ENCODE measurements at places on chromosomes 12 and 14.

GRCh38 chr12:13986031-13986430 is 4.6 kb upstream of the GRIN2B start:
- no peak for DNase-seq

- no peak for DNase-seq
Observed at GRCh38 chr12:954741-955140, 5.2 kb upstream of the RAD52 start.

DNA sequence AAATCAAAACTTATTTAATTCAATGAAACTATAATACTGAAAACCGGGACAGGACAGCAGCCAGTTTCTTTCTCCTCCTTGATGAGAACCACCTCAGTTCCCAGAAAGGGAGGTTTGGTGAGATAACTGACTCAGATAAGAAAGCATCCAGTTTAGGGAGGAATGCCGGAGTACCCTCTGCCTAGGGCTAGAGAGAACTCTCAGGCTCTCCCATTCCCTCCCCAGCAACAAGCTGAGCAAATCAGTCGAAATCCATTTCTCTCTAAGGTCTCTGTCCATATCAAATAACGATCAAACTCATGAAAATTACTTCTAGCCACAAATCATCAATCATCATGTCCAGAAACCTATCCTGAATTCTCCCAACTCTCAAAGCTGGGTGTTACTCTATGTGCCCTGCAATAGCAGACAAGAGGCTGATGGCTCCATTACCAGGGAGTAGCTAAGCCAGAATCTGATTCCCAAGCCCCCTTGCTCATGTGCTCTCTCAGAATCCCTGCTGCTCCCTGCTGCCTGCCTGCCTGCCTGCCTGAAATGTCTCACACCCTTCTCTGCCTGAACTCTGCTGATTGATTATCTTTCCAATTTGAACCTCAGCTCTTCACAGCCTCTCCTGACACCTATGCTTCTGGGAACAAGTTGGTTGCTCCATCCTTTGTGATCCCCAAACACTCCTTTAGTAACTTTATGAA is 49.4 kb downstream of the SLC25A47 start:
- DNase-seq, result no peak

- no peak for DNase-seq
Observed at GRCh38 chr12:32671930-32672780, 6.9 kb upstream of the DNM1L start.

DNA sequence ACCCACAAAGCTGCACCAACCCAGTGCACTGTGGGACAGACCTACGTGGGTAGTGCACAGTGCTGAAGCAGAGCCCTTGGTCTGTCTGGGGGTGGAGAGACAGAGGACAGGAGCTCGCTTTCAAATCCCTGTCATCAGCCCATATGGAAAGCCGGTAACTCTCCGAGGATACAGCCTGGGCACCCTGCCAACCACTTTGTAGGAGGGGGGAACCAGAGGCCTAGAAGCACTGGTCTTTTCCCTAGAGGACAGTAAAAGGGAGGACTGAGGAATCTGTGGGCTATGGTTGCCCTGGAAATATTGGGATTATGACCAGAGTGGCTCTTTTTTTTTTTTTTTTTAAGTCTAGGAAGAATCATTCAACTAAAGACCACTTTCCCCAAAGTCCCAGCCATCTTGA is 74.3 kb downstream of the MAP3K9 start:
- DNase-seq, result no peak

DNA sequence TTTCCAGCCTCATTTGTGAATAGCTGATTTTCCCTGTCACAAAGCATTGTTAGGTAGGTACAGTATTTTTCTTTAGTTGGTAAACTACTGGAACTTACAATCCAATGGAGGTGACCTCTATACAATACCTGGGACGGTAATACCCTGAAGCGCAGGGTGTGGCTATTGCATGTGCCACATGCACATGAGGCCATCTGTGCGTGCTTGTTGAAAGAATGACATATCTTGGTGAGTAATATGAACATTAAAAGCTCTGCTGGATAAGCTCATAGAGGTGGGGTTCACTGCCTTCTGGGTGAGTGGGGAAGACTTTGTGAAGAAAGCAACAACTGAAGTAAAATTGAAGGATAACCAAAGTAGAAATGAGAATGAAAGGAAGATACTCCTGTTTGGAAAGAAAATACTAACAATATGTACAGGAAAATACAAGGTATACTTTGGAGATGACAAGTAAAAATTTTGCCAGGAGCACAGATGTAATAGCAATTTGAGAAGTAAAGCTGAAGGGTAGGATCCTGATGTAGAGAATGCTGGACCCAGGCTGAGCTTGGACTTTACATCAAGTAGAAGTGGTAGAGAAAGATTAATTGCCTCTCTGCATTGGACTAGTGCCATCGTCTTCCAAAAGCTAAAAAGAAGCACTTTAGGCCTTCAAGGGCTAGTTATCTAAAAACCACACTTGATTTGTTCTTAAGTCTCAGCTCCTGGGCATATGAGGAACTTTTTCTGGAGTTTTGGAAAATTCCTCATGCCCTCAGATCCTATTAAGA is 97.1 kb downstream of the SLC38A6 start:
- no peak for DNase-seq

- no peak for DNase-seq
Observed at GRCh38 chr12:56682323-56682722, 5.8 kb downstream of the PTGES3 start.

DNA sequence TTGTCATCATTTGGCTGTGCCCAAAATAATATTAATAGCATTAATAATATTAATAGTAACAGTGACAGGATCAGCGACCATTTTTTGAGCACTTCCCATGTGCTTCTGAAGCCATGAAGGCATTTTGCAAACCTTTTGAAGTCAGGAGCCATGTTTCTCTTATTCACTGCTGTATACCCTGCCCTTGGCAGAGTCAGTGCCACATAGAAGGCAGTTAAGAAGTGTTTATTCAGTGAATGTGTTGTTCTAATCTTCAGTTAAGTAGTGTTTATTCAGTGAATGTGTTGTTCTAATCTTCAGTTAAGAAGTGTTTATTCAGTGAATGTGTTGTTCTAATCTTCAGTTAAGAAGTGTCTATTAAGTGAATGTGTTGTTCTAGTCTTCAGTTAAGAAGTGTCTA is 319.7 kb upstream of the NAV3 start:
- DNase-seq, result no peak

DNA sequence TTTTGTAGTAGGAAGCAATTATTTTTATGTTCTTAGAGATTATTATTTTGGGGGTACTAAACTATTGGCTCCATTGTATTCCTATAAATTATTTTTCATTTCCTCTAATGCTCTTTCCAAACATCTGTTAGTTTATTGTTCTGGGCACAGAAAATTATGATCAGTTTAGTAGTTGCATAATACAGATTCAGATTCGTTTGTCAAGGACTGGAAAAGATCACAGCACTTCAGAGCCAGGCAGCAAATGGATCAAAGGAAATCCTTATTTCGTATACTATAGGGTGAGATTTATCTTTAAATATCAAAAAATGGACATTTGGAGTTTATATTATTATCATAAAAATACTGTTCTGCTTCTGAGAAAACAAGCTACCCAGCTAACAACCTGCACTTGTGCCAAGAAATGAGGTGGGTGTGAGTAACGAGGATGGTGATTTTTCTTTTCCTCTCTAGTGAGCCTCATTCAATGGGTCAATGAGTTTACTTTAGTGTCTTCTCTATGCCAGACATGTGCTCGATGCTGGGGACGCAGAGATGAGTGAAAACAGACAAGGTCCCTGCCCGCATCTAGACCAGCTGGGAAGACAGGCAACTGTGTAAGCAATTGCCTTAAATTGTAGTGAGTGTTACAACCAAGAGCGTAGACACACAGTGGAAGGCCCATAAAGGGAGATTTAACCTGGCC is 208.6 kb upstream of the PLXNC1 start:
- DNase-seq, result no peak

DNA sequence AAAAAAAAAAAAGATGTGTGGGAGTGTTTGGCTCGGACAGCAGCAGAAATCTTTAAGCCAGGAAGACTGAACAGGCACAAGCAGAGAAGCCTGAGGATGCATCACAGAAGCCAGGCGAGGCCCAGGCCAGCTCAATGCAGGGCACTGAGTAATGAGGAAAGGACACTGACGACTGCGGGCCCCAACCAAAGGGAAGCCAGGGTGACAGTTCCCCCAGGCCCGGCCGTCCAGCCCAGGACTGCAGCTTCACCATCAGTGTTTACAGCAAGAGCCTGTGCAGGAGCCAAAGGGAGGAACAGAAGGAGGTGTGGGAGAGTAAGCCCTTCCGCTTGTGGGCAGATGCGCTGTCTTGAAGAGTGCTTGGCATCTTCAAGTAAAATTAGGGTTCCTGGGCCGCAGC is 205.3 kb upstream of the SFSWAP start:
- no peak for DNase-seq

DNA sequence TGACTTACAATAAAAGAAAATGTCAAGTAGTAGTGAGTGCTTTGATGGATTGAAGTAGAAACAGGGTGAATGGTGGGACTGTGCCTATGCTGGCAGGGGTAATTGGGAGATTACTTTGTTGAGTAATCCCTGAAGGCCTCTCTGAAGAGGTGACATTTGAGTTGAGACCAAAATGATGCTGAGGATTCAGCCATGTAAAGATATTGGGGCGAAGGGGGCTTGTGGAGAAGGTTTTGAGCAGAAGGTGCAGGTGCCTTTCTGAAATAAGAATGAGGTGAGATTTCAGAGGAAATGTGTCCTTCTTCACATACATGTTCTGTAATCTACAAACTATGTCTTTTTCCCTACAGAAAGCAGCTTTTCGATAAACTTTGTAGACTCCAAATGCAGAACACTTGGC is 8.0 kb downstream of the GNG2 start:
- DNase-seq, result no peak

GRCh38 chr12:128920468-128920867 is 67.2 kb downstream of the GLT1D1 start:
- DNase-seq, result no peak

DNA sequence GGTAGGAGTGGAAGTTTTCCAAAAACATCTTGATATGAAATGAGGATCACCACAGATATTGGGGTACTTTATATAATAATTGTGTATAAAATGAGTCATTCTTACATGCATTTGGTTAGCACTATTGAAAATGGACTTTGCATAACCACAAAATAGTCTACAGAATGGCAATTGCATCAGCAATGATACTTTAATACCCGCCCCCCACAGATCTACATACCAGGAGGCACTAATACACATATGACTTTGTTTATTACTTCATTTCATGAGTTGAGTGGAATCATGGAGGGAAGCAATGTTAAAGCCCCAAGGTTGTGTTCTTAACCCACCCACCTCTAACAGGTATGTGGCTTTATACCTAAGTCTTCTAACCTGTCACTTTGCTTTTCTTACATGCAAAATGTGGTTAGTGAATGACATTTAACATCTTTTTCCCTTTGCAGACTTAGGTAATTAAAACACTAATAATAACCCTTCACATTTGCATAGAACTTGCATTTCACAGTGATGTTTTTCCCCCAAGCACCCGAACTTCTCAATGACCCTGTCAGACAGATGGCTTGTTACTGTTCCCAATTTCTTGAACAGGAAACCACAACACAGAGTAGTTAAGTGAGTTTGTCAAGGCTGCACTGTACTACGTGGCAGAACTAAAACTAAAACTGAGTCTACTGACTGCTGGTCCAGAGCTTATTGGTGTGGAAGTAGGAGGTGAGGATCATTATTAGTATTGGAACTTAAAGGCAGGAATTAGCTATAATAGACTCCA is 101.9 kb downstream of the NPAS3 start:
- DNase-seq, result no peak

DNA sequence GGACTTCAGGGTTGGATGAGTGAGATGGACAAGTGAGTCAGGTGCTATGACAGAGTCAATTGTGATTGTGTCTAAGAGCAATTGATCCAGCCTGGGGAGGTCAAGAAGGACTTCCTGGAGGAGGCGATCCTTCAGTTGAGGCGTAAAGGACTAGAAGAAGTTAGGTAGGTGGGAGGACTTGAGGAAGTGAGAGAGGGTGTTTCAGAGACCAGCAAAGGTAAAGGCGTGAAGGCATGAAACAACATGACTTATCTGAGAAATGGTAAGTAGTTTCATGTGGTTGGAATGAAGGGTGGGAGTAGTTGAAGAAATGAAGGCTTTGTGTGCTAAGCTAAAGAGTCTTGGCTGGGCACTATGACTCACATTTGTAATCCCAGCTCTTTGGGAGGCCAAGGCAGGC is 48.9 kb upstream of the PPP1CC start:
- no peak for DNase-seq

DNA sequence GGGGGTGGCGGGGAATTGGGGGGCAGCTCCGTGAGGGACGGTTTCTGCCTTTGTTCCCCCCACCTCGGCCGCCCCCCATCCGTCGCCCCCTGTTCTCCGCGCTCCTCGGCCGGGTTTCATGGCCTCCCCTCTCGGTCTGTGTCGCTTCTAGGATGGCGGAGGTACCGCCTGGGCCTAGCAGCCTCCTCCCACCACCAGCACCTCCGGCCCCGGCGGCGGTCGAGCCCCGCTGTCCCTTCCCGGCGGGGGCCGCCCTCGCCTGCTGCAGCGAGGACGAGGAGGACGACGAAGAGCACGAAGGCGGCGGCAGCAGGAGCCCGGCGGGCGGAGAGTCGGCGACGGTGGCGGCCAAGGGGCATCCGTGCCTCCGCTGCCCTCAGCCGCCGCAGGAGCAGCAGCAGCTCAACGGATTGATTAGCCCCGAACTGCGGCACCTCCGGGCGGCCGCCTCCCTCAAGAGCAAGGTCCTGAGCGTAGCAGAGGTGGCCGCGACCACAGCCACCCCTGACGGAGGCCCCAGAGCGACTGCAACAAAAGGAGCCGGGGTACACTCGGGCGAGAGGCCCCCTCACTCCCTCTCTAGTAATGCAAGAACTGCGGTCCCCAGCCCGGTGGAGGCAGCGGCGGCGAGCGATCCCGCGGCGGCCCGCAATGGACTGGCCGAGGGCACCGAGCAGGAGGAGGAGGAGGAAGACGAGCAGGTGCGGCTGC is 575 bp downstream of the NAA30 start:
- DNase-seq, result peak; percentile 46

DNA sequence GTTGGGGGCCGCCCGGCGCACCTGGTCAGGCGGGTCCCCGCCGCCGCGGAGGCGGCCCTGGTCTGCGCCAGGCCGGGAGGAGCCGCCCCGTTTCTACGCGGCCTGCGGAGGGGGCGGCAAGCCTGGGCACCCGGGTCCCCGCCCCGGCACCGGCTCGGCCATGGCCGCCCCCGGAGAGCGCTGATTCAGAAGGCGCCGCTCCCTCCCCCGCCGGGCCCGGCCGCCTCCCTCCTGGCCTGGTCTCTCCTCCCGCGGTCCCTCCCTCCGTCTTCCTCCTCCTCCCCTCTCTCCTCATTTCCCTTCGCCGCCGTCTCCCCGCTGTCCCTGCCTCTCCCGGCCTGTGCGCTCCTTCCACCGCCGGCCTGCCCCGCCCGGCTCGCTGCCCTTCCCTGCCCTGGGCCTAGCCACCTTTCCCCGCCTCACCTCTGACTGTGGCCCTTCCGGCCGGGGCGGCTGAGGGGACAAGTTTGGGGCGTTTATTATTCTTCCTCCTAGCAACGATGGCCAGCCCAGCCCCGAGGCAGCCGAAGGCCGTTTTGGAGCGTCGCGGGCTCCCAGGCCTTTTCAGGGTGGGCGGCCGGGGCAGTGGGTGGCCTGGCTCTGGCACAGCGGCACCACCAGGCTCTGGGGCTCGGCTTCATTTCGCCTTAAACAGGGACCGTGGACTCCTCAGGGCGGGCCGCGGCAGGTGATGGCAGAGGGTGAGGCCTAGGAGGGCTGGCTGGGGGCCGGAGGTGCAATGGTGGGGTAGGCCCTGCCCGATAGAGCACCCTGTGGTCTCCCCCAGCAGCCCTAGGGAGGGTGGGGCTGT is 768 bp downstream of the CEP170B start:
- DNase-seq, result peak; percentile 44

- DNase-seq, result no peak
Observed at GRCh38 chr14:63770187-63770807, 42.4 kb upstream of the SGPP1 start.

GRCh38 chr12:27437839-27438238 is 8.7 kb upstream of the SMCO2 start:
- DNase-seq, result no peak

- no peak for DNase-seq
Observed at GRCh38 chr14:71331403-71331802, 424.1 kb downstream of the PCNX1 start.

All from stimulated activated naive CD4-positive, alpha-beta T cell treated with Interleukin-2 at 50 U/mL for 16 hours (primary cell).